ENCODE measurements at places on chromosomes 11 and 22.
A peak's percentile ranks its signal among the peaks of the same experiment; 100 is the strongest.

- DNase-seq, result no peak
Measured at GRCh38 chr22:38653741-38654140, 2.5 kb downstream of the FAM227A start.

GRCh38 chr11:104852811-104853210 lies 45.4 kb downstream of the CASP12 start:
- DNase-seq, result no peak

- DNase-seq, result no peak
Measured at GRCh38 chr11:17005646-17006045, 8.6 kb downstream of the PLEKHA7 start.

DNA sequence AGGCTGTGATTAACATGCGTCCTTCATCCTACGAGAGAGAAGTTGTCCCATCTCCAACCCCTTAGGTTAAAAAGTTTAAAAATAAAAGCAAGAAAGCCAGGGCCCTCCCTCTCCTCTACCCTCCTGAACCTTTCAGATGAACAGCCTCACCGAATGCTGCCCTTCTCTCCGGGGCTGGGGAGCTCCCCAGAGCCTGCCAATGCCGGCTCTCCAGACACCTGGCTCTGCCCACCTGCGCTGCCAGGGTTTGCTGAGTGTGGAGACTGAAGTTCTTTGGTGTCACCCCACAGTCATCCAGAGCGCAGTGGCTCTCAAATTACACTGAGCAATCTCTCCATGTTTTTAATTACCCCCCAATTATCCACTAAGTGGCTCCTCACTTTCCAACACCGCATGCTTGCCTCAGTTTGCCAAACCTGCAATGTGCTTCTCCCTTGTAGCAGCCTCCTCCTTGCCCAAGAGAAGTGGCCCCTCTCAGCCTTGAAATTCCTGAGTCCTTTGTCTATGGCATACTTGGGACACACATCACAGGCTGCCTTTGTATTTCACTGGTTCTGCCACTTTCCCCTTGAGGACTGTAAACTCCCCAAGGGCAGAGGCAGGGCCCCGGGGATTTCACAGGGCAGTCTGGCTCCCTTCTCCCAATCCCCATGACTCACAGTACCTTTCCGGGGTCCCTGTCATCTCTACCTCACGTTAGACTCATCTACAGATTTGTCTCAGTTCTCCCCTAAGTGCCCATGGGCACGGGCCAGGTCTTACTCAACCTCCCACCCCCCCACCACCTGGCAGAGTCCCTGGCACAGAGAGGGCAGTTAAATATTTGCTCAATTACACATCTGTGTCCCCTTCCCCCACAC lies 2.0 kb downstream of the MYH9 start:
- peak; percentile 58 for DNase-seq

- peak; percentile 72 for DNase-seq
Measured at GRCh38 chr22:45072322-45072903, 62.6 kb upstream of the PHF21B start.

DNA sequence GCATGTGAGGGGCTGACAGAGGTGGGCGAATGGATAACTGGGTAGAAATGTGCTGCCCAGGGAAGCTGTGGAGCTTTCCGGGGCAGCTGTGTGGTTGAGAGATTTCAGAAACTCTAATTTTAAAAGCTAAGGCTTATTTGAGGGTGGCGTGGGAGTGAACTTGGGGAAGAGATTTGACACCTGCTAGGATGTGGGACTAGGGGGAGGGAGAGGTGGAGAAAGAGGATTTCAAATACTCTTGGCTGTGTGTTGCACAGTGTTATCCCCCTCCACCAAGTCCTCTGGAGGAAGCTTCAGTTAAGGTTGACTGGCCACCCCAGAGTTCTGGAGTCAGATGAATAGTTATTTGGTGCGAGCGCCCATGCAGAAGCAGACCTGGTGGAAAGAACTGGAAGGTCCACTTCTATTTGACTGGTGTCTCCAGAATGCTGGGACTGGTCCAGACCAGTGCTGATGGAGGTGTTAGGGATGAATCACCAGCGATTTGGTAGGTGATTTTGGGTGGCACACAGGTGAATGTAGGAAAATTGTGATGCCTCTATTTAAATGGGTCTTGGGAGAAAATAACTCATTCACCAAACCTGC lies 72.8 kb upstream of the ALX4 start:
- DNase-seq, result no peak

DNA sequence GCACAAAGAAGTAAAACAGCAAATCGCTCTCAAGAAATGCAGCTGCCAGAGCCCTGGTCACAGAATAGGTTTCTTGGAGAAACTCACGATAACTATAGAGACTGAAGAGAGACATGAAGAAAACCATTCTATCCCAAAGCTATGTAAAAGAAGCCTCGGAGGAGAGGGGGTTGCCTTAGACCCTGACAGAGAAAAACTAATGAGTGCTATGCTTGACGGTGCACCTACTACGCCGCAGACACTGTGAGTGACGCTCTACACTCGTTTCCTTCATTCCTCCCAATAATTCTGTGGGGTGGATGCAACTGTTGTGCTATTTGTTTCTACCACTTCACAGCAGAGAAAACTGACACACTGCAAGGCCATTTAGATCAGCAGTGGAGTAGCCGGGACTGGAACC lies 121.8 kb downstream of the ETS1 start:
- no peak for DNase-seq

Measured in T1000 (cell line).